Central memory CD4-positive, alpha-beta T cell (primary cell): ENCODE measurements at places on chromosomes 4 and X.

- DNase-seq: no peak
Measured at GRCh38 chr4:801436-802124, 24.3 kb downstream of the CPLX1 start.

- DNase-seq: peak; percentile 34
Measured at GRCh38 chrX:153649178-153649914, 2.3 kb downstream of the DUSP9 start.

GRCh38 chr4:6426571-6427438, 45.6 kb downstream of the PPP2R2C start:
- DNase-seq: no peak

GRCh38 chrX:9482408-9482807, 17.6 kb downstream of the TBL1X start:
- DNase-seq: no peak

- peak; percentile 69 for DNase-seq
Measured at GRCh38 chrX:49079489-49080428, at the start of gene WDR45. TSS of gene WDR45 (minus strand) at chrX:49079887. CDS start at chrX:49078095, 1,792 bp downstream.

DNA sequence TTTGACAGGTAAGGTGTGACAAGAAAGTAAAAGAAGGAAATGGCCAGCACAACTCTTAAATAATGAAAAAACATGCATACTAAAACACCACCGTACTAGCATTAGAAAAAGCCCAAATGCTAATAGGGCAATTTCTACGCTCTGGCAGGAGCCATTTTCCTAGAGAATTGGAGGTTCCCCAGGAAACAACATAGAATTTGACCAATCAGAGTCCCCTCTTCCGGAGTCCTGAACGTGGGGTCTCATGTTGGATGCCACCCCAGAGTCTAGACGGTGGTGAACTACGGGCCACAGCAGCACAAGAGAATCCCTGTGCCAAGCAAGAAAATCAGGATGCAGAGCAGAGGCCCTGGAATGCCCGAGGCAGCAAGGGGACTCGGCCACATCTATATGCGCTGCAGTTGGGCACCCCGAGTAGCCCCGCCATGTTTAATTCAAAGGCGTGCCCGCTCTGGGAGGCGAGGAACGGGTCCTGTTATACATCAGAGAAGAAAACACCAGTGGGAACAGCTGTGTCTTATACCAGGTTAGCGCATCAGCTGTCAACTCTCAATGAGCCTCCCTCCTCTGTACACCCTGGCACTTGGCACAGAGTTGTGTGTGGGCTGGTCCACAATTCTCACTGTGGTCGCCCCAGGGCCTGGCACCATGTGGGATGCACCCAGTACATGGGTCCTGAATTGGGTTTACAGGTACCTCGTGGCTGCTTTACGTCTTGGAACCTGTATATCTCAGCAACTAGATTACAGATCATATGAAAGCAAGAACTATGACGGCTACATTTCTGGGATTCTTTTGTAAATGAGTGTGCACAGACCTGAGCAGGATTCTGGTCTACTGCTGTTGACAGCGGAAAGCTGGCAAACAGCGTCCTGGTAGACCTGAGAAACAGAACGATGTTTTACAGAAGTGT, 52.1 kb downstream of the SEL1L3 start:
- DNase-seq: no peak

- DNase-seq: no peak
Measured at GRCh38 chr4:147590249-147590920, 26.8 kb upstream of the TMEM184C start.

GRCh38 chrX:50988649-50989048, 78.1 kb downstream of the BMP15 start:
- DNase-seq: no peak

GRCh38 chrX:72498782-72499181, 73.9 kb downstream of the HDAC8 start:
- DNase-seq: no peak

DNA sequence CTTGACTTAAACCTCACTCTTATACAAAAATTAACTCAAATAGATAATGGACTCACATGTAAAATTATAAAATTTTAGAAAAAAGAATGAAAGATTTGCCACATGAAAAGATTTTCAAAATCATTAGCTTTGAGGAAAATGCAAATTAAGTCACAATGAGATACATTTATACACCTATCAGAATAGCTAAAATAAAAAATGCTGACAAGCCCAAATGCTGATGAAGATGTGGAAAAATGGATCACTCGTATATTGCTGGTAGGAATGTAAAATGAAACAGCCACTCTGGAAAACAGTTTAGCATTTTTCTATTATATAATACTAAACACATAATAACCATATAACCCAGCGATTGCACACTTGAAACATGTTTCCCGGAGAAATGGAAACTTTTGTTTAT, 316.2 kb downstream of the ANKRD50 start:
- DNase-seq: no peak

- DNase-seq: no peak
Measured at GRCh38 chr4:87025023-87025613, 90.3 kb downstream of the AFF1 start.

- DNase-seq: no peak
Measured at GRCh38 chrX:118736394-118737010, 9.1 kb downstream of the IL13RA1 start.

- DNase-seq: no peak
Measured at GRCh38 chr4:61094854-61095598, 105.1 kb upstream of the ADGRL3 start.

GRCh38 chr4:132910229-132910748, 238.8 kb upstream of the PCDH10 start:
- DNase-seq: no peak

- no peak for DNase-seq
Measured at GRCh38 chrX:105894721-105895120, 72.4 kb downstream of the NRK start.

GRCh38 chr4:26884026-26884425, 23.4 kb downstream of the STIM2 start:
- DNase-seq: no peak

DNA sequence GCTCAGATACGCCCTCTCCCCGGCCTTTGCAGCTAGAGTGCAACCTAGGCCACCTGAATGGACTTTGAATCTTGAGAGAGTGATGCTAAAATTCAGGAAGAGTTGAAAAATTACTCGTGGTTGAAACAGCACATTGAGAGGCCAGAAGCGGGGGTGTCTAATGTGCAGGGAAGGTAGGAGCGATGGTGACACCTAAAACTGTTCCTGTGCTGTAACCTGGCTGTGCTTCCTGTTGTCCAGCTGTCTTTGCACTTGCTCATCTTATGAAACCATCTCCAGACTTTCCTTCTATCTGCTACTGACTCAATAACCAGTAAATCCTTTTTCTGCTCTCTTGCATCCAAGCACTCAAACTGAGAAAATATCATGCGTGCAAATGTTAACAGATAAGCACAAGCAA, 106.4 kb upstream of the RPS6KA3 start:
- no peak for DNase-seq
